Fibroblast of lung (primary cell): ENCODE measurements at places on chromosomes 16 and 17.
A peak's percentile ranks its signal among the peaks of the same experiment; 100 is the strongest.

- DNase-seq, result peak; percentile 86
These were observed 1.4 kb upstream of the SPHK1 start for GRCh38 chr17:76382803-76383545.

DNA sequence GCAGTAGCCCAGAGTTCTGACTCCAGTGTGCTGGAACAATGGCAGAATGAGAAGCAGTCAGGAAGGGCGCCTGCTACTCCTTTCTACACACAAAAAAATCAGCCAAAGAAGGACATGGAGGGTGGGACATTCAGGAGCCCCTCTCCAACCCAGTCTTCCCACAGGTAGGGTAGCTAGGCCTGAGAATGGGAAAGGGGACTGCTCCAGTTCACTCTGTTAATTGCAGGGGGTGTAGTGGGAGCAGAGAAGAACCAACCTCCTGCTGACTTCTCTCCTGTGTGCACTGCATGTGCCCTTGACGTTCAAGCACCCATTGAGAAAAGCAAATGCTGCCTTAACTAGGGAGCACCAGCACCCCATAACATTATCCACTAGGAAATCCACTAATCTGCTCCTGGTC is 119.1 kb upstream of the IRX6 start:
- no peak for DNase-seq

GRCh38 chr17:38706505-38707216 is 1.6 kb downstream of the MLLT6 start:
- DNase-seq, result no peak

GRCh38 chr16:11446566-11447119 is 101.4 kb downstream of the RMI2 start:
- no peak for DNase-seq

GRCh38 chr16:11402051-11402744 is 56.9 kb downstream of the RMI2 start:
- DNase-seq, result no peak

DNA sequence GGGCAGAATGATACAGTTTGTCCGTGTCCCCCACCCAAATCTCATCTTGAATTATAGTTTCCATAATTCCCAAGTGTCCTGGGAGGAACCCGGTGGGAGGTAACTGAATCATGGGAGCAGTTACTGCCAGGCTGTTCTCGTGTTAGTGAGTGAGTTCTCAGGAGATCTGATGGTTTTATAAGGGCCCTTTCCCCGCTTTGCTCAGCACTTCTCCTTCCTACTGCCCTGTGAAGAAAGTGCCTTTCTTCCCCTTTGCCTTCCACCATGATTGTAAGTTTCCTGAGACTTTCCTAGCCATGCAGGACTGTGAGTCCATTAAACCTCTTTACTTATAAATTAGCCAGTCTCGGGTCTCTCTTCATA is 28.9 kb upstream of the SEC14L1 start:
- DNase-seq, result no peak

DNA sequence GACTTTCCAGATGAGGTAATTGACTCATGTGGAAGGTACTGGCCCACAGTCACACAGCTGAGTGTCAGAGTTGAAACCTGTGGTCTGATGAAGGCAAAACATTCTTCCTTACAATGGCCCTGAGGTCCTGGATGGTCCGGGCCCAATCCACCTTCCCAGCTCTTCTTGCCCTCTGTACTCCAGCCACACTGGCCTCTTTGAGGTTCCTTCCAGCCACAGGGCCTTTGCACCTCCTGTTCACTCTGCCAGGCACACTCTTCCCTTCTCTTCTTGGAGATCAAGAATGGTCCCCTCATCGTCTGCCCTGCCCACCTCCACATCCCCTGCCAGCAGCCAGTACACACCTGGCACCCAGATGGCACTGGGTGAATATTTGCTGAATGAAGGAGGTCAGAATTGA is 6.5 kb upstream of the PEMT start:
- DNase-seq, result no peak

DNA sequence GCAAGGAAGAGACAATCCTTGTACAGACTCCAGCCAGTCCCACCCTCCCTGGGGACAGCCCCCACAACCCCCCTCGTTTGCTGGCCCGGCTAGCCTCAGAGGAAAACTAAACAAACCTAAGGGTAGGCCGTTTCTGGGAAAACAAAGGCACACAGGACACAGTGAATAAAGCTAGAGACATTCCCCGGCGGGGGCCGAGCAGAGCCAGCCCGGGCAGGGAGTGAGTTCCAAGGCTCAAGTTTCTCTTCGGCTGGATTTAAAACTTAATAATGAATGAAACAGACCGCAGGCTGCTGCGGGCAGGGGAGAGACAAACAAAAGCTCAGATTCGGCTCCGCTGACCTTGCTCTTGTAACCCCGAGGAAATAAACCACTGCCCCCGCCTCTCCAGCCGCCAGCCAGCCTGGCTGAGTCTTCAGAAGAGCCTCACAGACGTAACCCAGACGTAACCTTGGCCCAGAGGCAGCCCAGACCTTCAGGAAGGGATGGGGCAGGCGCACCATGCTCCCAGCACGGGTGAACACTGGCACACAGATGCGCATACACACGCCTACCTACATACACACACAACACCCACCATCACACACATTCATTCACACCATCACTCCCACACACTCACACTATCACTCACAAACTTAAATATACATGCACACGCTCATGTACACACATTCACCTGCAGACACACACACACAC is 216.0 kb downstream of the ZNF423 start:
- peak; percentile 92 for DNase-seq

GRCh38 chr17:13883659-13884058 is 185.6 kb upstream of the COX10 start:
- no peak for DNase-seq

- no peak for DNase-seq
These were observed 48.2 kb downstream of the METRNL start for GRCh38 chr17:83127431-83128160.

DNA sequence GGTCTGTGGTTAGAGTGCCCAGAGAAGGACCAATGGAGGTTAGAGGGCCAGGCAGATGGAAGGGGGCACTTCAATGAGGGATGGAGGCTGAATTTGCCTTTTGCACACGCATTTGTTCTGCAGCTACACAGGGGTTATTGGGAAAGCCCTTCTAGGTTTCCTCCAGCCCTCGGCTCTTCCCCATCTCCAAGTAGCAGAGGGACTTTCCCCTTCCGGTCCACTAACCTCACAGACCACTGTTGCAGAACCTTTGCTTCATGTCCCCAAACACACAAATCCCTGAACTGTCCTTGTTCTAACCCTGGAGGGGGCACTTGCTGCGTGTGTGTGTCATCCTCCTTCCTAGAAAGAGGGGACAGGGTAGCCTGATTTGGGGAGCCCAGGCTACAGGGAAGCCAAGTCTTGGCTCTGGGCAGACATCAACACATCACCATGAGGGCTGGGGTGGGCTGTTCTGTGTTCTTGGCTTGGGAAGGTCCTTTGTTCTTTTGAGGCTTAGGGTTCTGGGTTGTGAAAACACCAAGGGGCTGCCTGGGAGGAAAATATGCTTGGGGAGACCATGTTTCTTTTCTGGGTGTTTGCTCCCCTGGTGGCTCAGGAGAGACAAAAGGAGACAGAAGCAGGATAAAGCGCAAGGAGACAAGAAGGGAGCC is 7.3 kb upstream of the NR1D1 start:
- DNase-seq, result no peak

- no peak for DNase-seq
These were observed 114.4 kb downstream of the GRIN2A start for GRCh38 chr16:10067835-10068234.

- no peak for DNase-seq
These were observed 214.1 kb upstream of the GOT2 start for GRCh38 chr16:58948244-58948643.
